ENCODE measurements at places on chromosomes 5 and 9.

GRCh38 chr9:76218886-76219445 lies 175.3 kb downstream of the RFK start:
- DNase-seq: no peak

- no peak for DNase-seq
Observed at GRCh38 chr5:102596113-102596512, 97.3 kb upstream of the SLCO6A1 start.

DNA sequence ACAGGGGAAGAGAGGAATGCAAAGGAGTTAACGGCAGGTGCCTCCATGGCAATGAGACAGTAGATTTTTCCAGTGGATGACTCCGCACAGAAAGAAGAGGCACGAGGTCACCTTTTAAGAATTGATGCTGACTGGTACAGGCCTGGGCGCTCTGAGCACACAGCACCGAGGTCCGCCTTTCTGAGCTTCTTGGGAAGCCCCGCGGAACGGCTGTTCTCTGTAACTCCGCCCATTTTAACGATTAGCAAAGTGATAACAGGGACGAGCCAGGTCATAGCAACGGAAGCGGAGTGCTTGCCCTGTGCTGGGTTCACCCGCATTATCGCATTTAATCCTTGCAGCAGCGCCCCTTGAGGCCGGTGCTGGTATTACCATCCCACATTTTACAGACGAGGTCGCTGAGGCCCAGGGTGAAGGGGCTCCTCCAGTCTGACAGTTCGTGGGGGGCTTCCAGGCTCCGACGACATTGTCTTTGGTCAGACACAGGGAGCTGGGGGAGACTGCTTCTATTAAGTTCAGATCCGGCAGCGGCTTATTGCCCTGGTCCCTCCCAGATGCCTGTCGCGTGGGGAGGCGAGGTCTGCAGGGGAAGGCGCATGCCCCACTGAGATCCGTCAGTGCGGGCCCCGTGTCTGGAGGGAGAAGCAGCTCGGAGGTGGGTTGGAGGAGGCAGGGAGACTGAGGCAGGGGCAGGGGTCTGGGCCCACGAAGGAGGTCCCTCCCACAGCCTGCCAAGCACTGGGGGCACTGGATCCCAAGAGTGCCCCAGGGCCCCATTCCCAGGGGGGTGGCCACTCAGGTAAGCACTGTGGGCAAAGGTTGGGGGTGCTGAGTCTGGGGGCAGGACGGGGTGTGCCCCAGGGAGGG lies 22.3 kb upstream of the HMCN2 start:
- peak; percentile 85 for DNase-seq

- DNase-seq: no peak
Observed at GRCh38 chr5:13478831-13479465, 465.5 kb downstream of the DNAH5 start.

GRCh38 chr9:11992866-11993265 lies 700.3 kb upstream of the TYRP1 start:
- no peak for DNase-seq

GRCh38 chr9:7338586-7339281 lies 460.8 kb downstream of the DMAC1 start:
- no peak for DNase-seq

DNA sequence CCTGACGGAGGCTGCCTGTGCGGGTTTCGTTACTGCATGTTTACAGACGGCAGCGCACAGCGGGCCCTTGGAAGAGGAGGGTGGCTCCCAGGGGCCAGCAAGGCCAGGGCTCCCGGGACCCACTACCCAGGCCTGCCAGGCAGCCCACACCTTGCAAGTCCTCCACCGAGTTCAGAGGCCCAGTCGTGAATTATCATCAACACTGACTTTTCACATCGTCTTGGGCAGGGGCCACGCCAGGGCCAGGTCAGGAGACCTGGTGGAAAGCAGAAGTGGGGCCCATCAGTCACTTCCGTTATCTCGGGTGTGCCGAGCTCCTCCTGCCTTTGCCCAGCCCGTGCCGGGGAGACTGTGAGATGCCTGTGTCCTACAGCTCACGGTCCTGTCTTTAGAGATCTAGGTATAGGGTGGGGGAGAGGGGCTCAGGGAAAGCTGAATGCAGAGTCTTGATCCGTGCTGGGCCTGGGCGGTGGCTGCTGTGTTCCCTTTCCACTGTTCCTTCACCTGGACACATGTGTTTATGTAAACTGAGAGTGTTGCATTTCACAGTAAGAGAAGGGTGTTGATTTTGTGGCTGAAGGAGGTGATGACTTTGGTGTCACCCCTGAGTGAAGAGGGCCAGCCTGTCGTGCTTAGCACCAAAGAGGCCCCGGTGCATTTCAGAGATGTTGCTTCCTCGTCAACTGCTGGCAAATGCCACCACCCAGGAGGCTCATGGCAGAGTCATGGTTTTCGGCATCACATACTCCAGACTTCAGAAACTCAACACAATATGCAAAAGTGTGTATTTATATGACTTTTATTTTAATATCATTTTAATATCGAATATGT lies 175.2 kb downstream of the GAPVD1 start:
- DNase-seq: no peak

DNA sequence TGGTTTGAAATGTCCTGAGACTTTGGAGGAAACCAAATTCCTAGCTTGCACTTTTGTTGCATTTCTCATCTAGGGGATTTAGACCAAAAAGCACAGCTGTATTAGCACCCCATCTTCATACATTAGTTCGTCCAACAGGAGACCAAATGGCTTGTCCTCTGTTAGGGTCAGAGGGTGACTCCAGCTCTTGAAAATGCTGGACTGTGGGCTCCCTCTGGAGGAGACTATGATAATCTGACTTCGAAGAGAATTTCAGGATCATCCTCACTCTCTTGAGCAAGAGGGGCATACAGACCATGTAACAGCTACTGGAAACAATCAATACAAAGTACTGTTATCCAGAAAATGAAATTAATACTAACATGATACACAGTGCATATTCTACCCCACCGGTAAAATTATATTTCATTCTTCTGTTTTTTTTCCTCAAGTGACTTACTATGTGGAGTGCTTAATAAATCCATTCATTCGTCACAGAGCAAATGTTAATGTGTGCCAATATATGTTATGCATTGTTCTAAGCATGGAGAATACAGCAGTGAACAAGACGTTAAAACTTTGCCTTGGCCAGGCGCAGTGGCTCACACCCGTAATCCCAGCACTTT lies 63.7 kb upstream of the PPP2CA start:
- DNase-seq: no peak
